ENCODE measurements at places on chromosomes 3 and 15.

DNA sequence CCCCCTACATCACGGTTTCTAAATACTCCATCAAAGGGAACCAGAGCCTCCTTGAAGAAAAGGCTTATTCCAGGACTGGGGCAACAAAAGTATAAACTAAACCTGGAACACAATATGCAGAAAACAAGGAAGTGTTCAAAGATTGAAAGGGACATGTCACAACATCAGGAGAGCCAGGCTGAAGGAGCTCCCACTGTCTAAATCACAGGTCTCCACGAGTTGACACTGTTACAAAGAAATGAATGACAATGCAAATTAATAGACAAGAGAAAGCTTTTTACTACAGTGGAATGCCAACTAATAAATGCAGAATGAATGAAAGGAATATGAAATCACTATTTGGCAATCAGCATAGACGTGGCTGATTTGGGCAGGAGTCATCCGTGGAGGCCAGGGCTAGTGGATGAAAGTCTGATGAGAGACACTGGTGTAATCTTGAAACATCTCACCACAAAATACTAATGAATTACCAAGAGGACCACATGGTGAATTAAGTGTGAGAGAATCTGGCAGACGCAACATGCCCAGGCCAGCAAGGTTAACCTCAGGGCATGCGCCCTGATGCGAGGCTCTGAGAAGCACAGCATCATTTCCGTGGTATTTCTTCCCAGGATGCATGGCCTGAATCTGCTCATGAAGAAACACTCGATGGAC lies 123.8 kb upstream of the TJP1 start:
- no peak for DNase-seq

DNA sequence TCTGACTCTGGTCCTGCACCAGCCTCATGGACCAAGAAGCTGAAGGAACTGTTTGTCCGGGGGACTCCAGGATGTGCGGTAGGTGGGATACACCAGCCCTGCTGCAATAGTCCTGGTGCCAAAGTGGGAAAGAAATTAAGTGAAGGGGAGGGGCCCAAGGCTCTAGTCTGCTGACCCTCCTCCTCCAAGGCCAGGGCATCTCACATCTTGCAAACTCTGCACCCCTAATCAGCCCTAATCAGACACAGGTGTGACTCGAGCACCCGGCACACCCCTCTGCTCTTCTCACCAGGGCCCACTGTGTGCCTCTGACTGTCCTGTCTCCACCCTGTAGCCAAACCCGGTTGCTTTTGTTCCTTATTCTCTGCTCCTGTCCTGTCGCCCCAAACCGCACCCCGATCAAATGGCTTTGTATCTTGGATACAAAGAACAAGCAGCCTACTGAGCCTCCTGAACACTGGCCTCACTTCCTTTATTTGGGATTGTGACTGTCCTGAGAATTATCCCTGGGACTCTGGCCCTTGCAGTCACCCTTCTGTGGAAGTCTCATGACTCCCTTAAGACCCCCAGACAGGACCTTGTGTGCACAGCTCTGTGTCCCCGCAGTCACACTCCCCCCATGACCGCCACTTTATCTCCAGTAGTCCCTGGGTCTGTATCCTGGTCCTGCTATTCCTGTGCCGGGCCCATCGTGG lies 26.7 kb upstream of the SLC41A3 start:
- no peak for DNase-seq

DNA sequence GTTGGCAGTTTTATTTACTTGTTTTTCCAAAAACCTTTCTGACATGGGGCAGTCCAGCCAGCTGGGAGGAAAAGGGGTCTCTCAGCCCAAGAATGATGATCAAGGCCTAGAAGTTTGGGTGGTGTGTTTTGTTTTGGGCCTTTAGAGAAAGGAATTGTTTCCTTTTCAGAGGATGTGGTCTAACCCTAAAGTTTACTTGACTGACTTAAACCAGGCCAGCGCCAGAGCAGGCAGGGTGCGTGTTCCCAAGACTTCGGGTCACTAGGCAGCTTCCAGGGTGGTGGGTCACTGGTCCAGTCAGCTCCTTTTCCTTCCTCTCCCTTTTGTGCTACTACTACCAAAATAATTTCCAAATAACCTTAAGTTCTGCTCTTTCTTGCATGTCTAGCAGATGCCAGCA lies 4.9 kb downstream of the FLNB start:
- DNase-seq, result no peak

DNA sequence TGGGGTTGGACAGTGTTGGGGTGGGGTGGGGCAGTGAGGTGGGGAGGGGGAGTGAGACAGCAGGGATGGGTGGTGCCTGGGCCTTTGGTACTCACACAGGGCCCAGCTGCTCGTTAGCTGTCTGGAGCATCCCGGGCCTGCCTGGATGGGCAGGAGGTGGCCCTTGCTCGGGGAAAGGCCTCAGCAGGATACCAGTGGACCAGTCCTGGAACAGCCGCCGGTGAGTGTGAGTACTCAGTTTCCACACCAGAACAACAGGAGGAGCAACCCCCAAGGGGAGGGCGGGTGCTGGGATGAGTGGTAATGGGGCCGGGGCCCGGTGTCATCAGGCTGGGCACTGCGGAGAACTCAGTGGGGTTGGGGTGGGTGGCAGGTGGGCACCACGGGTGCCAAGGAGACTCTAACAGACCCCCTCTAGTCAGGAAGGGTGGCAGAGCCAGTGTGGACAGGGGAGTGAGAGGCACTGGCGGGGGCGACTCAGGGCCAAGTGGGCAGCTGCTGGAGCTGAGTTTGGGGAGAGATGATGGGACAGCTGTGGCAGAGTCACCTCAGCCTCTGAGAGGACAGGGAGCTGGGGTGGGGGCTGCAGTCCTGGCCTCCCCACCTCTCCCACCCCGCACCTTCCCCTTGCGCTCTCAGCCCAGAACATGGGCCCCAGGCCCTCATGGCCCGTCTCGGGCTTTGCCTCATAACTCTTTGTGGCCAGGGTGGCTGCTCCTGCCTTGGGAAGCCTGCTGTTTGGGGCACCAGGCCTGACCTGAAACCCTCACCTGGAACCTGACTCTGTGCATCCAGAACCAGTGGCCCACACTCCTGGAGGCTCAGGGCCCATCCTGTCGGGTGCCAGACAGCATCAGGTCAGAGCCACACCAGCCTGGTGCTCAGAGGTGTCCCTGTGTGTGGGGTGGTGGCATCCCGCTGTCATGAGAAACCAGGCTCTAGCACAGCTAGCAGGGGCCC lies 52.1 kb upstream of the PRR23E start:
- DNase-seq, result no peak

- peak; percentile 47 for DNase-seq
These were observed 36.1 kb downstream of the BNC1 start for GRCh38 chr15:83248151-83249029.

- DNase-seq, result no peak
These were observed 24.5 kb upstream of the BCL6 start for GRCh38 chr3:187769771-187770170.

DNA sequence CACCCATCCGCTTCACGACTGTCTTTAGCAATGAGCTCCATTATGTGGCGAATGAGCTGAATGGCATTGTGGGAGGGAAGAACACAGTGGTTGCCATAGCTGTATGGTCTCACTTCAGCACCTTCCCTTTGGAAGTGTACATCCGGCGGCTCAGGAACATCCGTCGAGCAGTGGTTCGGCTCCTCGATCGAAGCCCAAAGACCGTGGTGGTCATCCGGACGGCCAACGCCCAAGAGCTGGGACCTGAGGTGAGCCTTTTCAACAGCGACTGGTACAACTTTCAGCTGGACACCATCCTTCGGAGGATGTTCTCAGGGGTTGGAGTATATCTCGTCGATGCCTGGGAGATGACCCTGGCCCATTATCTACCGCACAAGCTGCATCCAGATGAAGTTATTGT lies 27.8 kb upstream of the NFKBIZ start:
- DNase-seq, result no peak

DNA sequence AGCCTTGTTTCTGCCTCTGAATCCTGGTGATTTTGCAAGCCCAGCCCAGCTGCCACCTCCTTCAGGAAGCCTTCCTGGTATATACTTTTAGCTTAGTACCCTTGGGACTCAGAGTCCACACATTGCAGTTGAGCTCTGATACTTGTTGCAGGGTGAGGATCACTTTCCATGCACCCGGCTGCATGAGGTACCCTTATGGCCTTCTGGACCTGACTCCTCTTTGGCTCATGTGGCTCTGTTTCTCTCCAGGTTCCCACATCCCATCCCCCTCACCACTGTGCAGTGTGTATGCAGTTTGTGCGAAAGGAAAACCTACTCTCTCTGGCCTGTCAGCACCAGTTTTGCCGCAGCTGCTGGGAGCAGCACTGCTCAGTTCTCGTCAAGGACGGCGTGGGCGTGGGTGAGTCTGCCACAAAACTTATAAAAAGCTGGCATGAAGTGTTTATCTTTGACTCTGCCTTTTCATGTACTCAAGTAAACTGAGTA lies 23.1 kb upstream of the P4HTM start:
- DNase-seq, result no peak

- DNase-seq, result no peak
These were observed 87.2 kb upstream of the NMNAT3 start for GRCh38 chr3:139764936-139765335.

GRCh38 chr3:194537732-194538247 lies 51.0 kb upstream of the ATP13A3 start:
- no peak for DNase-seq

DNA sequence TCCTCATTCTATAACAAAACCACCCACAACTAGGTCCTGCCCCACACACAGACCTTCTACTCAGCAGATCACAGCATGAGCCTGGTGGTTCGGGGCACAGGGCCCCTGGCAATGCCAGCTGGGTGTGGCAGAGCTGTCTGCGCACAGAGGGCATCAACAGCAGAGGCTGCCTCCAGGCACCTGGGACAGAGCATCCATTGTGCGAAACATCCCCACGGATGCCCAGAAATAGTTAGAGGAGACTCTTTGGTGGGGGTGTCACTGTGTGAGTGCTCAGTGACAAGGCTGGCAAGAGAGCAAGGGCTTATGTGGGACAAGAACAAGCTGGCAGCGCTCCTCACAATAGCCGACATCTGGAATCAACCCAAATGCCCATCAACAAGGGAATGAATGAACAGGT lies 487.4 kb upstream of the PROK2 start:
- DNase-seq, result no peak

GRCh38 chr15:64837502-64837901 lies 4.2 kb upstream of the PLEKHO2 start:
- DNase-seq, result no peak

GRCh38 chr15:62021991-62022600 lies 38.2 kb downstream of the VPS13C start:
- DNase-seq, result peak; percentile 13

GRCh38 chr3:62562017-62562416 lies 188.7 kb upstream of the FEZF2 start:
- no peak for DNase-seq

GRCh38 chr15:90597577-90597976 lies 67.9 kb downstream of the CRTC3 start:
- peak; percentile 71 for DNase-seq
